HepG2 (cell line): ENCODE measurements at places on chromosomes 12 and 14. TPM values are rescaled to one million over a fixed set of nuclear protein-coding genes. Genes with fewer than 3 reads are reported as not detected.

- H3K4me3 ChIP-seq: no peak overlapping the region
- no peak for DNase-seq
- H3K27ac ChIP-seq: no peak overlapping the region
- peaks cover 47% of the 10 kb centered on the region for H3K36me3 ChIP-seq
Observed at GRCh38 chr12:104292872-104293794, 10.4 kb upstream of the EID3 start.

Gene TSPAN19
- polyA plus RNA-seq: not detected in 2 replicates

GRCh38 chr14:73460691-73461127 is 2.4 kb upstream of the NUMB start:
- peaks cover 67% of the 10 kb centered on the region for H3K4me1 ChIP-seq
- no peak for DNase-seq
- no peak overlapping the region for H3K4me3 ChIP-seq
- H3K36me3 ChIP-seq: no peaks in the 10 kb centered on the region

DNA sequence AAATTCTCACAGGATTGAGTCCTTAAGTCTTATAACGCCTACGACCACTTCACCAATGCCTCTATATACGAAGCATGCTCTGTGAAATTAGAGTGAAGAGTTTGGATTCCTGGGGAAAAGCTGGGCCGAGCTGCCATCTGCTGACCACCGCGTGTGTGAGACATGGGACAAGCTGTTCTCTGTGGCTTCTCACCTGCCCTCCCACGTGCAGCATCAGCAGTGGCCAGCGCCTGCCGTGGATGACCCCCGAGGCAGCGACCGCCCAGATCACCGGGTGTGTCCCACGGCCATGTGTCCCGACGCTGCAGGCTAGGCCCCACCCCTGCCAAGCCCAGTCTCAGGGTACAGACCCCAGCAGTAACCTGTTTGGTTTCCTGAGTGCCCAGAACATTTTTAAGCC is 21.6 kb upstream of the GOLGA3 start:
- H3K36me3 ChIP-seq: peaks cover 25% of the 10 kb centered on the region; the same call in 2 of the 3 replicates
- no peak overlapping the region for H3K4me3 ChIP-seq
- no peaks in the 10 kb centered on the region for H3K4me1 ChIP-seq
- no peak overlapping the region for H3K27ac ChIP-seq
- DNase-seq: no peak
- H3K27me3 ChIP-seq: no peaks in the 10 kb centered on the region

Gene ITGA7
- polyA plus RNA-seq: 0.65 and 1.8 TPM in 2 replicates

DNA sequence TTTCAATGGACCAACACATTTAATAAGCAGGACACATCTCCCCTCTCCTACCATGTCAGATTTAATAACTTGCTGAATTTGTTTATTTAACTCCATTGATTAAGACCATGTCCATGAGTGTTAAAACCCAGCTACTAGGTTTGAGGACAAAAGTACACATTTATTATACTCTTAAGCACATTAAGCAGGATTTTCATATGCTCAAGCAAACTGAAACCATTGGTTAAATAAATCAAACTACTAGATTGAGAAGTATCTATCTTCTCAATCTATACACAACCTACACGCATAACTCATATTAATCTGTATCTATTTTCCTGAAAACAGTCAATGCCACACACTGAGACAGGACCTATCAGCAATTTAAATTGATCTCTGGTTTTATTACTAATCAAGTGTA is 85.2 kb downstream of the KITLG start:
- no peaks in the 10 kb centered on the region for H3K4me1 ChIP-seq
- no peaks in the 10 kb centered on the region for H3K36me3 ChIP-seq
- no peaks in the 10 kb centered on the region for H3K27me3 ChIP-seq

Gene KRT2
- polyA plus RNA-seq: not detected in 2 replicates

GRCh38 chr12:1630133-1630826 is 1.2 kb downstream of the WNT5B start:
- peaks cover 81% of the 10 kb centered on the region for H3K27me3 ChIP-seq
- H3K4me3 ChIP-seq: peak overlapping the region; percentile 40; the same call in 1 of the 2 replicates
- H3K27ac ChIP-seq: no peak overlapping the region

DNA sequence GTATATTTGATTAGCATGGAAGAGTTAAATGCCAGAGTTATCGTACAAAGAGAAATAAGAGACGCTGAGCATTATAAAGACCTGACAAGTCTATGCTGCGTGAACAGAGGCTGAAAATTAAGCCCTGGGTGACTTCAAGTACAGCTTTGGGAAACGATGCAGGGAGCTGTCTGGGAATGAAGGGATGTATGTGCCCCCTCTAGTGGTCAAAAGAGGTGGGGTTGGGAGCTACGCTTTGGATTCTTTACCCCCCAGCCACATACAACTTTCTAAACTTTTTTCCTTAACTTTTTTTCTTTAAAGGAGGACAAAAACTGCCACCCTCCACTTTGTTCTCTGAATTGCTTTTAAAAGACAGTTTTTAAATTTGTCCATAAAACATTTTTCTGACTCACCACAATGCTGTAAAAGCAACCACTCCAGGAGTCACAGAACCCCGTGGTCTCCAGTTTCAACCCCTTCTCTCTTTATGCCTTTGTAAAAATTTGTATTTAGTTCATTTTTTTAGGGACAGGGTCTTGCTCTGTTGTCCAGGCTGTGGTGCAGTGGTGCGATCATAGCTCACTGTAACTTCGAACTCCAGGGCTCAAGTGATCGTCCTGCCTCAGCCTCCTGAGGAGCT is 59.4 kb downstream of the ZNF664 start:
- no peak overlapping the region for H3K4me3 ChIP-seq
- no peaks in the 10 kb centered on the region for H3K36me3 ChIP-seq
- no peaks in the 10 kb centered on the region; the same call in 1 of the 2 replicates for H3K27me3 ChIP-seq
- DNase-seq: peak; percentile 36
- no peaks in the 10 kb centered on the region for H3K4me1 ChIP-seq

DNA sequence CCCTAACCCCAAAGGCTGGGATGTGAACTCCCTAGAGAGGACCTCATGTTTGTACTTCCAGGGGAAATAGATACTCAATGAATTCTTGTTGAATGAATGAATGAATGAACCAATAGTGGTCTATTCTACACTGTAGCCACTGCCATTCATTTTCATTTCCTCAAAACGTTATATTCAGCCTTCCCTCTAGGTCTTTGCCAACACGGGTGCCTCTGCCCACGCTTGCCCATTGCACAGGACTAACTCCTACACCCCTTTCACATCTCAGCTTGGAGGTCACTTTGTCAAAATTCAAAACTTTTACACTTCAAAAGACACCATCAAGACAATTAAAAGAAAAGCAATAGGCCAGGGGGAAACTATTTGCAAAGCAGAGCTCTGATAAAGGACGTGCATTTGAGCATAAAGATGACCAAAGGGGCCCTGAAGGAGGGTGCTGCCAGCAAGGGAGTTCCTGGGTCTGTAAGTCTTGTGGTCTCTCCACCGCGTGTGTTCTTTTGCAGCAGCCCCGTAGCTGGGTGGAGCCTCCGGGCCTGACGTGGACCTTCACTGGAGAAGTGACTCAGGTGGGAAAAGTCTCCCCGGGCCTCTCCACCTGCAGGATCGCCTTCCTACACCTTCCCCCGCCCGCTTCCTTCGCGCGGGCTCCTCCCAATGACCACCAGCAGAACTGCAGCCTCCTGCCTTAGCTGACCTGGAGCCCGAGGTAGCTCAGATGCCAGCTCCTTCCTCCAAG is 31.5 kb downstream of the TMEM63C start:
- peak; percentile 13 for DNase-seq
- no peak overlapping the region for H3K27ac ChIP-seq
- no peak overlapping the region for H3K4me3 ChIP-seq
- no peaks in the 10 kb centered on the region for H3K4me1 ChIP-seq

GRCh38 chr14:64845878-64846277 is 33.8 kb downstream of the SPTB start:
- DNase-seq: no peak
- H3K4me3 ChIP-seq: no peak overlapping the region

GRCh38 chr12:68580911-68581310 is 29.8 kb upstream of the RAP1B start:
- DNase-seq: no peak
- no peaks in the 10 kb centered on the region for H3K36me3 ChIP-seq
- H3K4me1 ChIP-seq: no peaks in the 10 kb centered on the region
- H3K27me3 ChIP-seq: no peaks in the 10 kb centered on the region
- H3K27ac ChIP-seq: no peak overlapping the region

DNA sequence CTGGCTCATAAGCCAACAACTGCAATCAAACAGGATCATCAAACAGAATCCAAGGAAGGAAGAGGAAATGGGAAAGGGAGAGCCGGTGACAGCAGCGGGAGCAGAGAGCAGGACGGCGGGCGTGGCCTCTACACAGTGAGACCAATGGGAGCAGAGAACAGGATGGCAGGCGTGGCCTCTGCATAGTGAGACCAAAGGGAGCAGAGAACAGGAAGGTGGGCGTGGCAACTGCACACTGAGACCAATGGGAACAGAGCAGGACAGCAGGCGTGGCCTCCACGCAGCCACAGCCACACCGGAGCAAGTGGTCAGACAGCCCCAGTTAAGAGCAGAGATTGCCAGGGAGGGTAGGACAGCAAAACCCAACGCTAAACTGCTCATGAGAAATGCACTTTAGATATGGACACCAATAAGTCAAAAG is 16.4 kb downstream of the LRCOL1 start:
- H3K4me3 ChIP-seq: peak overlapping the region; percentile 44
- peak; percentile 96 for DNase-seq
- H3K27ac ChIP-seq: no peak overlapping the region
- H3K27me3 ChIP-seq: peaks cover 50% of the 10 kb centered on the region

Gene ITPK1
- 47.5 and 64.2 TPM in 2 replicates for polyA plus RNA-seq

GRCh38 chr12:109185441-109185840 is 69.1 kb downstream of the ACACB start:
- H3K4me3 ChIP-seq: no peak overlapping the region
- DNase-seq: no peak
- no peaks in the 10 kb centered on the region; the same call in 1 of the 2 replicates for H3K27me3 ChIP-seq
- no peak overlapping the region for H3K27ac ChIP-seq
- H3K36me3 ChIP-seq: peaks cover 19% of the 10 kb centered on the region; the same call in 2 of the 3 replicates

DNA sequence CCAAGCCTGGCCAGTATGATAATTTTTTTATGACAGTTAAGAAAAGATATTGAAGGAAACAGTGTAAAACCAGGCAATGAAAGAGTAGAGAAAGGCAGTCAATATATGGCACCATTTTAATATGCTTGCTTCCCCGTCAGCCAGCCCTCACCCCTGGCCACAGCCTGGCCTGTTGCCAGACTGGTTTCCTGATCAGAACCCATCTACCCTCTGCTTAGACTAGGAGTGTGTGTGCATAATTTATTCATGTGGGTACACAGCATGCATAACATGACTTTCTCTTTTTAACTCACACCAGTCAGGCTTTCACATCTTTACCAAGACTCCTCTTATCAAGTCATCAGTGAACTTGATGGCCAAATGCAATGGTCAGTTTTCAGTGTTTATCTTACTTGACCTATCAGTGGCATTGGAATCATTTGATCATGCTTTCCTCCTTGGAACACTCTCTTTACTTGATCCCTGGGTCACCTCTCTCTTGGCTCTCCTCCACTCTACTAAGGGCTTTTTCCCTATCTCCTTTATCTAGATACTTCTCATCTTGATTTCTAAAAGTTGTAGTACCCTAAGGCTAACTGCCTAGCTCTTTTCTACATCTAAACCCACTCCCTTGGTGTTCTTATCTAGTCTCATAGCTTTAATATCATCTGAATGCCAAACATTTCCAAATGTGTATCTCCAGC is 10.0 kb upstream of the GPR19 start:
- no peaks in the 10 kb centered on the region; the same call in 1 of the 2 replicates for H3K27me3 ChIP-seq
- H3K4me3 ChIP-seq: no peak overlapping the region
- no peaks in the 10 kb centered on the region for H3K36me3 ChIP-seq
- DNase-seq: no peak

GRCh38 chr14:36771028-36771640 is 109.5 kb downstream of the PAX9 start:
- no peaks in the 10 kb centered on the region for H3K36me3 ChIP-seq
- no peak overlapping the region for H3K4me3 ChIP-seq
- no peak overlapping the region for H3K27ac ChIP-seq
- DNase-seq: peak; percentile 68
- H3K27me3 ChIP-seq: no peaks in the 10 kb centered on the region

DNA sequence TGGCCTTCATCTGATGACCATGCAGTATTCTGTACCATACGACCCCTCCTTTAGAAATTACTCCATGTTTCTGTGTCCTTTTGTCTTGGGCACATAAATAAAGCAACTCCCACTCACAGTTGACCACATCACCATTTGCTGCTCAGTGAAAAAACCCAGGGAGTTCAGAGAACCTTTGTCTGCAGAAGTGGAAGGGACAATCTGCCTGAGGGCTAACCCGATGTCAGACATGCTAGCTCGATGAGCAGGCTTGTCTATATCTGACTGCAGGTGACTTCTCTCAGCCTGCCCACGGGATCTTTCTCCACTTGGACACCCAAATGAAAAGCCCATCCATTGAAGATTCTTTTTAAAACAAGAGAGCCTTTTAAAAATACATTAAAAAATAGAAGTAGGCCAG is 45.7 kb upstream of the GRIP1 start:
- no peak overlapping the region for H3K27ac ChIP-seq
- H3K27me3 ChIP-seq: no peaks in the 10 kb centered on the region
- no peaks in the 10 kb centered on the region for H3K36me3 ChIP-seq
- no peaks in the 10 kb centered on the region for H3K4me1 ChIP-seq
- H3K4me3 ChIP-seq: no peak overlapping the region

- no peak overlapping the region for H3K27ac ChIP-seq
- no peaks in the 10 kb centered on the region for H3K36me3 ChIP-seq
- H3K4me1 ChIP-seq: peaks cover 19% of the 10 kb centered on the region; the same call in 1 of the 2 replicates
- DNase-seq: no peak
Observed at GRCh38 chr12:34343345-34343744, 321.0 kb downstream of the ALG10 start.

Gene SLC5A8
- polyA plus RNA-seq: not detected in 2 replicates

Gene PRB2
- not detected in 2 replicates for polyA plus RNA-seq

- no peaks in the 10 kb centered on the region for H3K4me1 ChIP-seq
- H3K36me3 ChIP-seq: no peaks in the 10 kb centered on the region
- DNase-seq: peak; percentile 1
- no peak overlapping the region for H3K27ac ChIP-seq
Observed at GRCh38 chr12:96766232-96766631, 140.8 kb upstream of the NEDD1 start.

DNA sequence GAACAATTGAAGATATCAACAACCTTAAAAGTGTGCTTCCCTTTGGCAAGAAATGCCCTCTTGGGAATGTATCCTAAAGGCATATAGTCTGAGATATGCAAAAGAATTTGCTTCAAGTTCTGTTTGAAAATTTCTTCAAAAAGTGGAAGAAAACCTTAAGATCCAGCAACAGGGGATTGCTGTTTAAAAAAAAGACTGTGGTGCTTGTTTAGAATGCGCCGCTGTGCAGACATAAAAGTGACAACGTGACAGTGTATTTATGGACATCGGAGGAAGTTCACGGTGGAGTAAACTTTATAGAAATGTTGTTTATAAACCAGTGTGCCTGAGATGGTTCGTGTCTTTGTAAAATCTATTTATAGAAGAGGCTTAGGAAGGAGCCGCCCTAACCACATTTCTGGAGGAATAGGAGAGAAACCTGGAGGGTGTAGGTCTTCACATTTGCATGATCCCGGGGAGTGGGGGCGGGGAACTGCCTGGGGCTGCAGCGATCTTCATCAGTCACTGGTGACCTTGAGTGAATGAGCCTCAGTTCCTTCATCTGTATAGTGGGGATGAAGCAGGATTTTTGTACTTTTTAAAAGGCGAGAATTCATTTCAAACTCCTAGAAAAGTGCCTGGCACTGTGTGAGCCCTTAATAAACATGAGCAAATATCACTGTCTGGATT is 27.5 kb downstream of the ADGRD1 start:
- H3K36me3 ChIP-seq: no peaks in the 10 kb centered on the region
- no peaks in the 10 kb centered on the region for H3K27me3 ChIP-seq
- H3K4me1 ChIP-seq: peaks cover 76% of the 10 kb centered on the region
- no peak overlapping the region for H3K4me3 ChIP-seq
- DNase-seq: no peak

GRCh38 chr12:3409662-3410061 is 81.3 kb upstream of the PRMT8 start:
- peaks cover 1% of the 10 kb centered on the region; the same call in 1 of the 3 replicates for H3K27me3 ChIP-seq
- no peaks in the 10 kb centered on the region for H3K36me3 ChIP-seq
- H3K4me1 ChIP-seq: no peaks in the 10 kb centered on the region
- DNase-seq: no peak

Gene GPR84
- not detected in 2 replicates for polyA plus RNA-seq
